ENCODE measurements at places on chromosomes 12 and 14. TPM values are rescaled to one million over a fixed set of nuclear protein-coding genes. Genes with fewer than 3 reads are reported as not detected.

DNA sequence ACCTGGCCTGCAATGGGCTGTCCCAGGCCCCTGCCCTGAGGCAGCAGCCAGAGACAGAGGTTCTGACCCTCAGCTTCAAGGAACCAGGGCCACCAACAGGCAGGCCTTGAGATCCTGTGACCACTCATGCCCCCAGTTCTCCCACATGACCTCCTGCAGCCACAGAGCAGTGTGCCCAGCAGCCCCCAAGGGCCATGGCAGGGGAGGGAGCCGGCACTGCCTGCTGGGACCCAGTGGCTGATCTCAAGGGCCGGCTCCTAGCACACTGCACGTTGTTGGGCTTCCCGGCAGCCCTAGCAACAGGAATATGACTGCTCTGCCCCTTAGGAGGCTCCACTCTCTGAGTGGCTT, 14.8 kb downstream of the DEGS2 start:
- no peak for DNase-seq

DNA sequence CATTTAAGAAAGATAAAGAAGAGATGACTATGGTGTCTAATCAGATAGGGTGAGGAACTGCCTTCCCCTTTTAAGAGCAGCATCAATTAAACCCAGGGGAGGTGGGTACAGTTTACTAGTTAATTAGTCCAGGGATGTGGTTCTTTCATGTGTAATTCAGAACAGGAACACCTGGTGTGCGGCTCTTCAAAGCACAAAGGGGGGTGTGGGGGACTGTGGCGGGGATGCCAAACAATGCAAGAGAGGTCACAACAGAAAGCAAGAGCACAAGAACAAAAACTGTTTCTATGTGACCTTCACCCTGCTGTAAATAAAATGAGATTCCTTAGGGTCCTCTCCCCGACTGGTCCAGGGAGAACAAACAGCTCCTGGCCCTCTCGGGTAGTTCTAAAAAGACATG, 183.9 kb upstream of the SOX5 start:
- DNase-seq, result no peak

DNA sequence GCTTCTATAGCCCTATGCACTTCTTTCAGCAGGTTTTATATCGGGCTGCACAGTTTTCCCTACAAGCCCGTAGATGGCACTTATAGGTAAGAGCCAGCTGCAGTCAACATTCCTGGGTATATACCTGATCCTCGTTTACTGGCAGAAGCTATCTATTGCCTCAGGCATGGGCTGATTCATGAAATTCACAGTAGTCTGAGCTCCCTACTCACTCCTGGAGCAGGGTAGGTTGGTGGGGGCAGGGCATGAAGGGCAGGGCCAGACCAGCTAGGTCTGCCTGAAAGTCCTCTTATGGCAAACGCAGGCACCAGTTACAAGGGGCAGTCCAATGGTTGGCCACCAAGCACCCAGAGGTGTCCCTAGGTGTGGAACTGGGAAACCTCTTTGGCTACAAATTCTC, 345.8 kb downstream of the RPS29 start:
- no peak for DNase-seq

DNA sequence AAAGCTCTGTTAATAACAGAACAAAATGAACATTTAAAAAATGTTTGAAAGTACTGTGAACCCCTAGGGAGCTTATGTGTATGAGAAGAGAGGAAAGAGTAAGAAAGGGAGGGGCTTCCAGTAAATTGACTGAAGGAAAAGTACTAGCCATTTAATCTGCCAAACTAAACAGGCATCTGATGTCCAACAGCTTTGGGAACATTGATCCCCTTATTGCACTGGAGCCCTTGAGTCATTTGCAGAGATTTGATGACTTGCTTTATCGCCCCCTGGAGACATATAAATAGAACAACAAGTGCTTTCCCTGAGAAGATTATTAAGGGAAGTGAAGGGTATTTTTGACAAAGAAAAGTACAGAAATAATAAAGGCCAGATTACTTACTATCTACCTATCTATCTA, 319.3 kb upstream of the NOVA1 start:
- DNase-seq, result no peak

- no peak for DNase-seq
Observed at GRCh38 chr12:52748578-52748977, 28.6 kb downstream of the KRT76 start.

- no peak for DNase-seq
Observed at GRCh38 chr12:22525426-22525825, 18.9 kb downstream of the C2CD5 start.

DNA sequence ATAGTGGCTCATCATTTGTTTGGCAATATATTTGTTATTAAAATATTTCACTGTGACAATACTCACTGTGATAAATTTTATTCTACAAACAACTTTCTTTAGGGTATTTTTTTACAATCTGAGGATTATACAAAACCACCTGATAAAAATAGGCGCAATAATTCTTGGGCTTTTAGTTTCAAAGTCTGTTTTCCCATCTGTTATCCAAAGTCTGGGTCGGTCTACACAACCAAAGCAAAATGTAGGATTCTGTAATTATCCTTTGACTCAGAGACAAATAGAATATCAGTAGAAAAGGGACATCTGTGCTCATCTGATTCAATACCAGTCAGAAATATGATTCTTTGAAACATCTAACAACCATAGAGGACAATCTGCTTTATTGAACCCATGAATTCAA, 271.8 kb upstream of the AMIGO2 start:
- DNase-seq, result no peak

- DNase-seq, result no peak
Observed at GRCh38 chr12:123151457-123152454, 866 bp upstream of the PITPNM2 start.

GRCh38 chr14:78383060-78383459, 212.9 kb downstream of the NRXN3 start:
- no peak for DNase-seq

DNA sequence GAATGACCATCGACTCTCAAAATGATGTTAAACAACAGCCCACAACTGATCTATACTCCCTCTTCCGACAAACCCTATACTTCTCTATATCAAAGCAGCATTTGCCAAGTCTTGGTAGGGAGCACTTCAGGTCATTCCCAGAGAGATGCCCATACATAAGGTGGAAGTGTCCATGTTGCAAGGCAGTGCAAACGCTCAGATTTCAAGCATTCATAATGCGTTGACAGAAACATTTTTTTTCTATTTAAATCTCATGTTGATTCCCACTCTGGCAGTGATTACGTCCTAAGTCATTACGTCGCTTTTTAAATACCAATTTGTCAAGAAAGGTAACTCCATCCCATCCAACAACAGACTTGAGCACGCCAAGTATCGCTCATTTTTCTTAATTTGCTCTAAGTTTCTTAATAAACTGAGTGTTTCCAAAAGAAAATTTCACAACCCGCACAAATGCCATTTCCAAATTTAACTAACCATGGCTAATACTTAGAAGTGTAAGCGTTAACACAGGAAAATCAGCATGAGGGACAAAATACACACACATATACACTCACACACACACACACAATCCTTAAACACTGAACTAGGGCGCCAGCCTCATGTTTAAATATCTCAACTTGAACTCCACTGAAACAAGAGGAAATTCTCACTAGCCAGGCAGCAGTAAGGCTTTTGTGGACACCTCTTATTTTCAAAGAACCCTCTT, 1.1 kb downstream of the GXYLT1 start:
- no peak for DNase-seq

GRCh38 chr12:5807090-5807414, 138.0 kb downstream of the ANO2 start:
- no peak for DNase-seq

DNA sequence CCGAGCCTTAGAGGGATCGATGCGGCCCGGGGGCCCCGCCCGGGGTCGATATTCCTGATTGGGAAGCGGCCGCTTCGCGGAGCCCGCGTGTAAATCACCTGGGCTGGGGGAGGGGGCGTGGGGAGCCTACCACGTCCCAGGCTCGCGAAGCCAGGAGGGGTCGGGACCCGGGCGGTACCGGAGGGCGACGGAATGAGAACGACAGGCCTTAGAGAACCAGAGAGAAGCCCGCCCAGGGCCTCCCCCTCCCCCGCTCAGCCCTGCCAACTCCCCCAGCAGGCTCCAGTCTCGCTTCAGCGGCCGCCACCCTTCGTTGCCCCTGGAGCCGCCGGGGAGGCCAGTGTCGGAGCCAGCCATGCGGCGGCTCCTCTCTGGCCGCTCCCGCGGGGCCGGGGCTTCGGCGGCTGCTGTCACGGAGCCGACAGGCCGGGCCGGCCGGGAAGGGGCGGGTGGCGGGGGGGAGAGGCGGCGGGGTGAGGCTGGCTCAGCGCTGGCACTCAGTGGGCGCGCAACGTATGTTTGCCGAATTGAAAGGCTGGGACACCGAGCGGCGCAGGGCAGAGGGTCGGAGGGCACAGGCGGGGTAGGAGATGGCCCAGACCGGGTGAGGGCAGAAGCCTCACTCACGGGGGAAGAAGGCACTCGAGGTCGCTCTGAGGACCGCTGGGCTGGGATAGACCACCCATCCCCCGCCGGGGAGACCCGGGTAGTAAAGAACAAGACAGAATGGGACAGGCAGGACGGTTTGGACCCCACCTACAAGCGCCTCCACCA, 1.4 kb upstream of the DNAJC22 start:
- no peak for DNase-seq

DNA sequence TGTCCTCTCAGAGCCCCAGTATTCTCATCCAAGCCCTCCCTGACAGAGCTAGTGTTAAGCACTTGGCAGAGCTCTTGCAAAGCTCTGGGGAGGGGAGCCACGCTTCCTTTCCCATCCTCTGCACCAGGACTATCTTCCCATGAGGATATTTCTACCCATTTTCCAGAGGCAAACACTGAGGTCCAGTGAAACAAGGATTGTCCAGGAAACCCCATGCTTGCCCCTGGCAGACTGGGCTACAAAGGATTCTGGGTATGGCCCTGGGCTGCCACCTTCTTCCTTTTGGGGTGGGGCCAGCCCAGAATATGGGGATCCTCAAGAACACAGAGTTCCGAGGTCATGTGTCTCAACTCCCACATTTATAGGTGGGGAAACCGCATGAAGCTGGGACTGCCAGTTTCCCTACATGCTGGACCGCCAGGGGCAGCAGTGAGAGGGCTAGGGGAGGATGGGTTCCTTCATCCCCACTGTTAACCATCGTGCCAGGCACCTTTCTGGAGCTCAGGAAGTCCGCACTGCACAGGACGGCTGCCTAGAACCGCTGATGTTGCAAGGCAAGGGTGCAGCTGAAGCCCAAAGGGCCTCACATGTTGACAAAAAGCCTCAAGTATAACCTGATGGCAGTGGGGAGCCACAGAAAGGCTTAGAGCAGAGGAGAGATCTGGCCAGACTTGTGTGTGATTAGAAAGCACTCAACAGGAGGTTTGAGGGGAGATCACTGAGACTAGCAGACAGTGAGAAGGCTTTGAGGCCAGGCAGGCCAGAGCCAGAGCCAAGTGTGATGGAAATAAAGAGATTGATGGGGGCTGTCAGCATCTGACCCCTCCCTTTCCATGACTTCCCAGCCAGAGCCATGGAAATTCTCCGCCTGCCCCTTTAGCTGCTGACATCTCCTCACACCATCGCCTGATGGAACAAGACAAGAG, 5.5 kb upstream of the CCDC85C start:
- no peak for DNase-seq

DNA sequence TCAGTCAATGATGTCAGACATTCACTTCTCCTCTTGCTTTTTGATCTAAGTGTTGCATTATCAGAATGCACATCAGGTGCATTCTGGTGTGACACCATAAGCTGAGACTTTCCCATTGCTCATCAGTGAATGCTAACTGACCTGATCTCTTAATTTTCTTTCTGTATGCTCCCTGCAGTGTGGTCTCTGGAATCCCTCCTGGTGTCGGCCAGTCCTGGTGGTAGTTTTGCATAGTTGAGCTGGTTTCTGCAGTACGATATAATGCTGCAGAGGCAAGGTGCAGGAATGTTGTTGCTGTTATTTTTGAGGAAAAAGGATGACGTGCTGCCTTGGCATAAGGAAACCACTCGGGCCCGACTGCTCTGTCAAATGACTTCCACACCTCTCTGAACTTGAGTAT, 11.0 kb upstream of the SRP54 start:
- DNase-seq, result no peak

DNA sequence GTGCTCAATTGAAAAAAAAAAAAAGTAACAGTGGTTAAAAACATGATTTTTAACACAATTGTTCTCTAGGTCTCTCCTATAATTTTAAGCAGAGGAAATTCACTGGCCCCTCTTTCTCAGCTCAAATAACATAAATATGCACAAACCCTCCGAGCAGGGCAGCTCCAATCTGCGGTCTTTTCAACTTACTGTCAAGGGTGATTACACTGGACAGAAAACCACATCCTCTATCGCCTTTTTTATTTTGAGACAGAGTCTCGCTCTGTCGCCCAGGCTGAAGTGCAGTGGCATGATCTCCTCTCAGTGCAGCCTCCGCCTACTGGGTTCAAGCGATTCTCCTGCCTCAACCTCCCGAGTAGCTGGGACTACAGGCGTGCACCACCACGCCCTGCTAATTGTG, 16.5 kb upstream of the GABARAPL1 start:
- no peak for DNase-seq

GRCh38 chr12:52435659-52435999, 1.5 kb upstream of the KRT75 start:
- no peak for DNase-seq

Gene OTOGL
- total RNA-seq, result 0.63 TPM

Gene LAG3
- total RNA-seq, result 0.63 TPM

Gene PMCH
- total RNA-seq, result not detected

Gene KRT71
- total RNA-seq, result not detected

Gene MFAP5
- total RNA-seq, result 34.5 TPM

Data from omental fat pad (tissue), 4 donors.